ENCODE measurements at places on chromosomes 4 and X.

DNA sequence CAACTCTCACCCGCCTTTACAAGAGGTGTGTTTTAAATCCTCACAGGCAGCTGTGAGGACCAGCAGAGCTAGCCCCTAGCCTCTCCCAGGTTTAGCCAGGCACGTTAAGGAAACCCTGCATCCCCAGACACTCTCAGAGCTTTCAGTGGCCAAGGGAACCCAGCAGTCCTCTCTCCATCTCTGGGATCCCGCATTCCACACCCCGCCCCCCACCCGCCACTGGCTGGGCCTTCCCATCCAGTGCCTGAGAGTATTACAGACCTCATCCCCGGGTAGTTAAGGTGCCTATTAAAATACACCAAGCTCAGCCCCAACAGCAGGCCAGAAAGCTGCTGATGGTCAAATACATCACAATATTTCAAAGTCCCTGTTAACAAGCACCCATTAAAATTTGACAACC, 256.2 kb downstream of the BCOR start:
- no peak for DNase-seq
- H3K4me1 ChIP-seq: no peaks in the 10 kb centered on the region
- H3K27ac ChIP-seq: no peak overlapping the region
- H3K27me3 ChIP-seq: no peaks in the 10 kb centered on the region
- no peaks in the 10 kb centered on the region for H3K36me3 ChIP-seq

DNA sequence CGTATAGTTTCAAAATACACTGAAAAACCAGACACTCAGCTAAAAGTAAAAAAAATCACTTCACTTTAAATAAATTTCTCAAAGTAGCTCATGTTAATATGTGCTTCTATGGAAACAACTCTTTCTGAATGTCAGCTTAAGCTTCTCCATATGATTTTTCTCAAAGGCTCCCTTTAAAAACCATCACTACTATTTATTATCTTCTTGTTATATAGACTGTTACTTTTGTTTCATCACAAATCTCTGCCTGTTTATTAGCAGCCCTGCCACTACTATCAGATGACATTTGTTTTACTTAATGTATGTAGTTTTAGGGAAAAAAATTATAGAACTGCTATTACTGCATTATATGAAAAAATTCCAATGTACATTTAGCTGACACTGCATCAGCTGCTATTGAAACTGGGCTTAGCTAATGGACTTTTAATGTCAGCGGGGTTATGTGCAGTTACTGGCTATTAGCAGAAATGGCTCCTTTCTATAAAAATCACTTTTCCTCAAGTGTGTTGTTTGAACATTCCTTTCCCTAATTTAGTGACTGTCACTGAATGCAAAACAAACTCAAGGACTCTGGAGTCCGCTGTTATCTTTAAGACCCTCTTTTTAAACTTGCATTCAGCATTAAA, 10.8 kb downstream of the UNC5C start:
- no peak overlapping the region for H3K4me3 ChIP-seq
- DNase-seq: no peak
- H3K27ac ChIP-seq: no peak overlapping the region
- H3K36me3 ChIP-seq: no peaks in the 10 kb centered on the region
- peaks cover 2% of the 10 kb centered on the region for H3K27me3 ChIP-seq
- H3K4me1 ChIP-seq: no peaks in the 10 kb centered on the region

DNA sequence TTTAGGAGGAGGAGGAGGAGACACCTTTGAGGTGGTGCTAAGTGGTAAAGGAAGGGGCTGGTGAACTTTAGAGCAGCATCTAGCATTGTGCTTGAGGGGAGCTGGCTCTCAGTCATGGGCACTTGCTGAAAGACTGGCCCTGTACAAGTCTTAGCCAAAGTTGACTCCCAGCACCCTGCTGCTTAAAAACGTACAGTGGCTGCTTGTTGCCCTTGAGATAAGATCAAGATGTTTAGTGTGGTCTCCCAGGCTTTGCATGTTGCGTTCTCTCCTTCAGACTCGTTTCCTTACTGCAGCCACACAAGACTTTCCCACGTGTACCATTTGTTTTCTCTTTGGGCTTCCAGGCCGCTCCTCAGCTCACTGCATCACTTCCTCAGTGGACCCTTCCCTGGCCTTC, 1.8 kb downstream of the MED28 start:
- H3K27me3 ChIP-seq: no peaks in the 10 kb centered on the region
- H3K36me3 ChIP-seq: peaks cover 8% of the 10 kb centered on the region
- peak overlapping the region; percentile 79 for H3K27ac ChIP-seq
- H3K4me1 ChIP-seq: peaks cover 31% of the 10 kb centered on the region
- DNase-seq: no peak

DNA sequence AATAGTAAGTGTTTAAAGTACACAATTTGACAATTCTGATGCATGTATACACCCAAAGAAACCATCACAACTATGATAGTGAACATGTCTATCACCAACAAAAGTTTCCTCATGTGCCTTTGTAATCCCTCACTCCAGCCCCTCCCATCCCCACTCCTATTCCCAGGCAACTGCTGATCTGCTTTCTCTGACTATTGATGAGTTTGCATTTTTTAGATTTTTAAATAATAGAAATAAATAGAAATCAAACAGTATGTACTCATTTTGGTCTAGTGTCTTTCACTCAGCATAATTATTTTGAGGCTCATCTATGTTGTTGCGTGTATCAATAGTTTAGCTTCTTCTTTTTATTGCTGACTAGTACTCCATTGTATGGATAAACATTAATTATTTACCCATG, 5.3 kb upstream of the RPS4X start:
- peaks cover 27% of the 10 kb centered on the region for H3K27me3 ChIP-seq
- no peak for DNase-seq
- H3K36me3 ChIP-seq: no peaks in the 10 kb centered on the region
- H3K27ac ChIP-seq: no peak overlapping the region
- peaks cover 3% of the 10 kb centered on the region for H3K4me1 ChIP-seq

DNA sequence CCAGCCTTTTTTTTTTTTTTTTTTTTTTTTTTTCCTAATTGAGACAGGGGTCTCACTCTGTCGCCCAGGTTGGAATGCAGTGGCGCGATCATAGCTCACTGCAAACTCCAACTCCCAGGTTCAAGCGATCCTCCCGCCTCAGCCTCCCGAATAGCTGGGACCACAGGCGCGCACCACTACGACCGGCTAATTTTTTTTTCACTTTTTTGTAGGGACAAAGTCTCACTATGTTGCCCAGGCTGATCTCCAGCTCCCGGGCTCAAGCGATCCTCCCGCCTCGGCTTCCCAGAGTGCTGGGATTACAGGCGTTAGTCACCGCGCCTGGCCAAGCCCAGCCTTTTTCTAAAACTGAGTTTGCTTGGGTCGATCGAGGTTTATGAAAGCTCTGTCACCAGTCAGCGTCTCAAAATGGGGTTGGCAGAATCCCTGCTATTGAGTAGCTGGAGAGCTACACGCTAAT, 1.3 kb upstream of the OTUD5 start:
- peak overlapping the region; percentile 99 for H3K4me3 ChIP-seq
- H3K4me1 ChIP-seq: peaks cover 30% of the 10 kb centered on the region
- H3K36me3 ChIP-seq: no peaks in the 10 kb centered on the region
- DNase-seq: no peak
- no peaks in the 10 kb centered on the region for H3K27me3 ChIP-seq

DNA sequence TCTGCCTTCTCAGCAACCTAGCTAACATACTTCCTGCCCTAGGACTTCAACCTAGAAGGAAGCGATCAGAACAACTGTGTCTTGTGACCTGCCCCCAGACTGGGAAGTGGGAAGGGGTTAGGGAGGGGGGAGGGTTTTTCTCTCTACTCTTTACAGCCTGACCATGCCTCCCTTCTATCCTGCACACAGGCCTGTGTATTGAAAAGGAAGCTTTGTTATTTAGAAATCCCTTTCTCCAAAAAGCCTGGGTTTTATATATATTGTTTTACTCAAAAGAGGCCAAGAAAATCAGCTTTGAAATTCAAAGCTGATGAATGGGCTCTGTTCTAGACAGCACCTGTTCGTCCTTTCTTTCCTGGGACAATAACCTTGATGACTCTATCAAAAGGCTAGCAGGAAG, 35.2 kb upstream of the SMS start:
- H3K4me1 ChIP-seq: no peaks in the 10 kb centered on the region
- DNase-seq: no peak
- H3K36me3 ChIP-seq: no peaks in the 10 kb centered on the region

DNA sequence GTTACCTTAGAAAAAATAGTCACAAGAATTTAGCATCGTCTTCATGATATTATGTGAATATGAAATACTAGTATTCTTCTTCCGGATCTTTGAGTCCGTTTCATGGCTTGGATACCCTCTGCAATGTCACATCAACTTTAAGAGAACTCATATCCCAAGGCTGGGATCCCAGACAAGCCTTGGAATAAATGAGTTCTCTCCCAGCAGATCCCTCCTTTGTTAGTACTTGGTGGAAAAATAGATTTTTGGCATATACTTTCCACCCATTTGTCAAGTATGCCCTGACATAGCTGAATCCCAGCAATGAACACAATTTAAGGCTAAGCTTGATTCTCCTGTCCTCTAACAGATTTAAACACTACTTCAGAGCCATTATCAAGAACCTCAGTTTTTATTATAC, 144.5 kb downstream of the PPARGC1A start:
- H3K4me3 ChIP-seq: no peak overlapping the region
- H3K4me1 ChIP-seq: no peaks in the 10 kb centered on the region
- DNase-seq: no peak
- no peaks in the 10 kb centered on the region for H3K27me3 ChIP-seq
- H3K36me3 ChIP-seq: no peaks in the 10 kb centered on the region

GRCh38 chr4:81060587-81061343, 30.3 kb downstream of the BMP3 start:
- no peak overlapping the region for H3K27ac ChIP-seq
- H3K4me1 ChIP-seq: no peaks in the 10 kb centered on the region
- H3K4me3 ChIP-seq: no peak overlapping the region
- H3K36me3 ChIP-seq: no peaks in the 10 kb centered on the region
- DNase-seq: no peak
